ENCODE measurements at places on chromosomes 2 and 18. TPM values are rescaled to one million over a fixed set of nuclear protein-coding genes. Genes with fewer than 3 reads are reported as not detected.

GRCh38 chr2:120879431-120880295 lies 144.0 kb downstream of the GLI2 start:
- no peak for DNase-seq

DNA sequence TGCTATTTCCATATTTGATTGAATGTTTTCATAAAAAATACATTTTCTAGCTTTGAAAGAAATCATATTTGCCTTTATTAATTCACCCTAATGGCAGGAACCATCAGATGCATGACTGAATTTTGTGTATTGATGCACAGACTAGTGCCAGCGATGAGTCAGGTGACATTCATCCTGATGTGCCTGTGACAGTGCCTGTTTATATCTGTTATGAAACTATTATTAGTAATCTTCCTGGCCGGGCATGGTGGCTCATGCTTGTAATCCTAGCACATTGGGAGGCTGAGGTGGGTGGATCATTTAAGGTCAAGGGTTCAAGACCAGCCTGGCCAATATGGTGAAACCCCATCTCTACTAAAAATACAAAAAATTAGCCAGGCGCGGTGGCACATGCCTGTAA lies 170.0 kb downstream of the TSN start:
- DNase-seq: peak; percentile 5

DNA sequence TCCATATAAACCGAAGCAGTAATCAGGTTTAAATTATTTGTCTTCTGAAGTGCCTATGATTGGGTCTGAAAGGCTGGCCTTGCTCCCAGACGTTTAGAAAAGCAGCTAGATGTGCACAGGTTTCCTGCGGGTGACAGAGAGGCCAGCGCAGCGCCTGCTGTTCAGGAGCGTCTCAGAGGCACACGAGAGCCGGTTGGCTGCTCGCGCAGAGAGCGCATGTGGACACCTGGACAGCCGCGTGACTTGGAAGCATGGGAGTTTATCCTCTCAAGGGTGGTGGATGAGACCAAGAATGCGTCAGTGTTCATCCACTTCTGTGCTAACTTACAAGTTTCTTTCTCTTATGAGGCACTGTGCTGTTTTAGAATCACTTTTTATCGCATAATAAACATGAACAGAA lies 303.7 kb downstream of the PTGR3 start:
- DNase-seq: no peak

- no peak for DNase-seq
Measured at GRCh38 chr2:191188550-191189093, 37.8 kb upstream of the STAT4 start.

GRCh38 chr2:23551875-23552274 lies 166.9 kb downstream of the KLHL29 start:
- no peak for DNase-seq

GRCh38 chr2:70514612-70515055 lies 39.0 kb downstream of the TGFA start:
- no peak for DNase-seq

GRCh38 chr2:29222381-29223179 lies 107.4 kb downstream of the CLIP4 start:
- no peak for DNase-seq

GRCh38 chr18:46274266-46274665 lies 170.1 kb downstream of the HAUS1 start:
- DNase-seq: no peak

DNA sequence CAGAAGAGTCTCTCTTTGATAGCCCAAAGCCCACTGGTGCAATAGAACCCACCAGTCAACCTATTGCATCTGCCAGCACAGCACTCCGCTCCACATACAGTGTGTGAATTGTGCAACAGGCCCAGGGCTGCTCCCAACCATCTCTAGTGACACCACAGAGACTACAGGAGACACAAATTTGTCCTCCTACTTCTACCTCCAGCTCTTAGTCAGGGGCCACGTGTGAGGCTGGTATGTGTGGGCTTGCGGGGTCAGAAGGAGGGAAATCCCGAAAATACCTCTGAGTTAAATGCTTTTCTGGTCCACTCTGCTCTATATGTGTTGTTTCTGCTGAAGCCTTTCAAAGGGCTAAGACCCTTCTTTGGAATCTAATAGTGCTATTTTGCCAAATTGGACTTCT lies 18.0 kb downstream of the DGUOK start:
- DNase-seq: no peak

- DNase-seq: no peak
Measured at GRCh38 chr18:2312440-2312839, 258.9 kb downstream of the METTL4 start.

GRCh38 chr18:34760444-34760843 lies 50.3 kb downstream of the DTNA start:
- DNase-seq: no peak

- DNase-seq: no peak
Measured at GRCh38 chr18:79504034-79504433, 108.3 kb downstream of the NFATC1 start.

GRCh38 chr18:22663378-22663777 lies 245.7 kb upstream of the CTAGE1 start:
- no peak for DNase-seq

- no peak for DNase-seq
Measured at GRCh38 chr2:76870011-76870410, 652.2 kb downstream of the LRRTM4 start.

GRCh38 chr2:42770288-42771131 lies 6.6 kb upstream of the OXER1 start:
- DNase-seq: peak; percentile 4

DNA sequence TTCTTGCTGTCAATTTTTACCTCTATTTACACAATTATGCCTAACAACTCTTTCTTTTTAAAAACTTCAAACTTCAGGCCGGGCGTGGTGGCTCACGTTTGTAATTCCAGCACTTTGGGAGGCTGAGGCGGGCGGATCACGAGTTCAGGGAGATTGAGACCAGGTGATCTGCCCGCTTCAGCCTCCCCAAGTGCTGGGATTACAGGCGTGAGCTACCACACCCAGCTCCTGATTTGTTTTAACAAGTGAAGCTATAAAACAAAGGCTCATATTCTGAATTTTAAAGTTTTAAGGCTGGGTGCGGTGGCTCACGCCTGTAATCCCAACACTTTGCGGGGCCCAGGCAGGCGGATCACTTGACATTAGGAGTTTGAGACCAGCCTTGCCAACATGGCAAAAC lies 15.5 kb downstream of the PTPN2 start:
- DNase-seq: no peak

DNA sequence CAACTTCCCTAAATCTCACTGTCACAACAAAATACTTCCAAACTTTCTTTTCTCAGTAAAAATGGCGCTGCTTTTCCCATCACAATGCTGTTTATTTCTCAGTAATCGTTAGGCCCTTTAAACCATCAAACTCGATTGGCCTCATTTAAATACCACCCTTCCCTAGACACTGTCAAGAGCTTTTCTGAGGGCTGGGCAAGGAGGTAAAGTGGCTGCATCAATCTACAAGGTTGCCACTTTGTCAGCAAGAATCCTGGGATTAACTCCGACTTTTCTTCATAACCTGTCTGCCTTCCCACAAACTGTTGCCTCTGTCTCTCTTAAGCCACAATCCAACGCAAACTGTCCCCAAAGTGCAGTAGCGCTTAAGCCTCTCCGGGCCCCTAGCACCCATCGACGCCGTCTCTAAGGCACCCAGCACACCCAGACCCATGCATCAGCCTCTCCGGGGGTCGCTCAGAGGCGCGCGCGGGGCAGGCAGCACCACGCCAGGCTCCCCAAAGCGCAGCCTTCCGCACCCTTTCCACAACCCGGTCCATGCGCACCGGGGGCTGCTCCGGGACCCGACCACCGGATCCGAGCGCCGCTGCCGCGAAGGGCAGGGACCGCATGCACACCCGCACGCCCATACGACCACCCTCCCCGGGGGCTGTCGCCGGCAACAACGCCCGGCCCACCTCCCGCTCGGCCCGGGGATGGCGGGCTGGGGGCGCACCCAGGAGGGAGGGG lies 683 bp downstream of the MBOAT2 start:
- DNase-seq: peak; percentile 39

GRCh38 chr2:101002562-101003277 lies 631 bp downstream of the RPL31 start:
- DNase-seq: peak; percentile 8

DNA sequence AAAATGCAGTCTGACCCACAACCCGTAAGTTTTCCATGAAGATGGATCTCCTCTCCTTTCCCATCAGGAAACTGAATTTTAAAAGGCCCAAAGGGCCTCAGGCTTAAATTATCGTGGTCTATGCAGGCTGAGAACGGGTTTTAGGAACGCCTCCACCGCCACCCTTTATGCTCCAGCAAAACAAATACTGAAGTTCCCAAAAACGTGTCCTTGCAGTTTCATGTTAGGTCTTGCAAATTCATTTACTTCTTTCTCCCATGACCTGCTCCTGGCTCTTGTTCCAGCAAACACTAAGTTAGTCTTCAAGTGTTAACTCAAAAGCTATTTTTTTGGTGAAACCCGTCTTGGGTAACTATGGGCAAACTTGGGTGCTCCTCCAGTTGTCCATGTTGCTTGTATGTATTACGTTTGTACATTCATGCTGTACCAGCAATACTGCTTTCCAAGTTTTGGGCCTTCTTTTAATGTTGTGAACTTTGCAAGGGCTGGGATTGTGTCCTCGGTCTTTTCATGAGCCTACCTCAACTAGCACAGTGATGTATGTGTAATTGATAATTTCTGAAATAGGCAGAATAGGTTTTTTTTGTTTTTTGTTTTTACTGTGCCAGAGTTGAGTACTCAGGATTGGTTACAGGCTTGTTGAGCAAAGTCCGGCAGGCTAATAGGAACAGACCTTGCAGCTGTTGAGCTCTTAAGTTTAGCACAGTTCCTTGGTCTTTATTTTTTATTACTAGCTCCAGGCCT lies 1.8 kb upstream of the RNF149 start:
- DNase-seq: no peak

- no peak for DNase-seq
Measured at GRCh38 chr18:5103286-5103685, 93.8 kb downstream of the AKAIN1 start.

DNA sequence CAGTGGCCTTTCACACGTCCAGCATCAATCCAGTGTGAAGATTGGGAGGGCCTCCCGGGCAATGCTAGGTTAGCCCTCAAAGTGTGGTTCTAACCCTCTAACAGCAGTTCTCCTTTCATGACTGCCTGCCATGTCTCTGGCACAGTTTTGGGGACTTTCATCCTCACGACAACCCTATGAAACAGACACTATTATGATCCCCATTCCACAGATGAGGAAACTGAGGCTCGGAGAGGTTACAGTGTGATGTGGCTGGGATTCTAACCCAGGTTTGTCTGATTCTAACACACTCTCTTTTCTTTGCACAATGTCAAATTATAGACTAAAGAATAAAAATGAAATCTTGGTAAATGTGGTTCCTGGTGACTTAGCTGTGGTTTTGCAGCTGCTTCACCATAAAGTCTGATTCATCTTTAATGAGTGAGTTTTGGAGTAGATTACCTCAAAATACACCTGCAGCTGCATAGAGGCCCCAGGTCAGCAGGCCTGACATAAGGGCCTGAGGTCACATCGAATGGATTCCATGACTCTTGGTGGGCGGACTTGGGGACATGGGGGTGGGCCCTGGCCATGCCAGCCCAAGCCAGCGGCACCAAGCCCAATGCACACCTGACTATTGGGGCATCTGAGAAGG lies 214.4 kb downstream of the GLI2 start:
- peak; percentile 29 for DNase-seq

DNA sequence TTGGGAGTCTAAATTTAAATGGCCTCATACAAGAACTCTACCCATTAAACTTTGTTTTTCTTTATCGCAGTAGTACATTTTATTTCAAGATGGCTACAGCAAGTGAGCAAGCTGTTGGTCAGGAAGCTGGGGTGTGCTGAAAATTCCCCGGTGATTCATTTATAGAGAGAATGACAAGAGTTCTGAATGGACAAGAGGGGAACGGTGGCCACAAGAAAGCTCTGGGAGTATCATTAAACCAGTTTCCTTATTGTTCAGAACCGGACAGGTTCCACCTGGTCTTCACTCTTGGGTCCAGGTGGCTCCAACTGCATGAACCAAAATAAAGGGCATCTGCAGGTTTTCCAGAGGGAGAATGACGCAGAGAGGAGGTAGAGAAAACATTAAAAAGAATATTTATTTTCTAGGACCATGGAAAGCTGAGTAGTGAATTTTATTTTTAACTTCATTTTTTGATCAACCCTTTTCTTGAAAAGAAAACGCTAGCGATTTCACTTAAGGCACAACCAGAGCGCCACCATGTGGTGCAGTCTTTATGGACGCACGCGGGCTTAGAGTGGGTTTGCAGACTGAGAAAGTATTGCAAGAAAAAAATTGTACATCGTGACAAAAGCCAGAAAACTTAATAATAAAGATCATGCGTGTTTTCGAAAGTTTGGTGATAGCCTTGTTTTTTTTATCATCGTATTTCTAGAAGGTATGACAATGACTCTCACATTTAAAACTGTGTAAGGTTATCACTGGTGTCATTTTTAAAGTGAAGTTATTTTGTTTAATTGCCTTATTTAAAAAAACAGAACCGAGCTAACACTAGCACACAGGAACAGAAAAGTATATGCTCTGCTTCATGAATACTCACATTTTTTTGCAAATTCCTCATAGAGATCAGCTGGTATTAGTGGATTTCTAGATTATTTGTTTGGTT lies 97.9 kb upstream of the NOL4 start:
- DNase-seq: peak; percentile 21

DNA sequence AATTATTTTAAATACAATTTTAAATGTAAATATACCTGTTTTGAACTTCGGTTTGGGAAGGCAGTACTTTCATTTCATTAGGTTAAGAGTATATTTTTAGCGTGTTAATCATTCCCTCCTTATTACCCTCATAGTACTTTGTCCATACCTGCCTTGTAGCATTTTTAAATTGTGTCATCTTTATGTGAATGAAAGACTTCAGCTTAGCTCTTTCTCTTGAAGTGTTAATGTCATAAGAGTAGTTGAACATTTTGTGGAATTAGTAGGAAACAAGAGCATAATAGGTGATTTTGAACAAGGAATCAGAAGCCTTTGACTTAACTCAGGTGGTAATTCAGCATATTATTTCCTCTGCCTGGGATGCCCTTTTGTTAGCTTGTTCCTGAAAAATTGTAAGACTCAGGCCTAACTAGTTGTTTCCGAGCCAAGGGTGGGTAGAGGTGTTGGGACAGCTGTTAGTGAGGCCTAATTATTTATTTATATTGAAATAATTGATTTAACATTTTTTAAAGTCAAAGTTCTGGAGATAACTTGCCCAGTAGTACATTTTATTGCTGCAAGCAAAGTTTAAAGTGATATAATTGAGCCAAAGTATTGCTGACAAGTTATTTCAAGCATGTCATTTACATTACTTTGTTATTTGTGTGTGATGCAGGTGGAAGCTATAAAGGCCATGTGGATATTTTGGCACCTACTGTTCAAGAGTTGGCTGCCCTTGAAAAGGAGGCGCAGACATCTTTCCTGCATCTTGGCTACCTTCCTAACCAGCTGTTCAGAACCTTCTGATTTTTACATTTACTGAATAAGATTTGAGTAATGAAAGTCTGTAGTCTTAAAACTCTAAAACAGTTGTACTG lies 38.7 kb downstream of the DDX1 start:
- no peak for DNase-seq

Gene ADRA2B
- under 0.01 TPM for total RNA-seq

Gene TMEM247
- not detected for total RNA-seq

Gene PELI1
- 26.7 TPM for total RNA-seq

Gene FAP
- total RNA-seq: 52.8 TPM

Gene APOB
- not detected for total RNA-seq

Gene HAAO
- 0.67 TPM for total RNA-seq

Gene RFTN2
- not detected for total RNA-seq

Gene KCNG2
- total RNA-seq: not detected

Gene TOGARAM2
- total RNA-seq: not detected

Gene ERICH2
- 2.4 TPM for total RNA-seq

Gene B3GNT7
- total RNA-seq: 7.3 TPM

Gene NT5DC4
- 1.8 TPM for total RNA-seq

Gene FNDC4
- 16.5 TPM for total RNA-seq

Gene CXCR1
- under 0.01 TPM for total RNA-seq

Gene STAMBP
- 52.2 TPM for total RNA-seq

Gene ARHGEF33
- 0.19 TPM for total RNA-seq

Gene CNDP1
- not detected for total RNA-seq

Gene ITGB6
- 461 TPM for total RNA-seq
